AG10803 (cell line): ENCODE measurements at places on chromosomes 5 and 9.

DNA sequence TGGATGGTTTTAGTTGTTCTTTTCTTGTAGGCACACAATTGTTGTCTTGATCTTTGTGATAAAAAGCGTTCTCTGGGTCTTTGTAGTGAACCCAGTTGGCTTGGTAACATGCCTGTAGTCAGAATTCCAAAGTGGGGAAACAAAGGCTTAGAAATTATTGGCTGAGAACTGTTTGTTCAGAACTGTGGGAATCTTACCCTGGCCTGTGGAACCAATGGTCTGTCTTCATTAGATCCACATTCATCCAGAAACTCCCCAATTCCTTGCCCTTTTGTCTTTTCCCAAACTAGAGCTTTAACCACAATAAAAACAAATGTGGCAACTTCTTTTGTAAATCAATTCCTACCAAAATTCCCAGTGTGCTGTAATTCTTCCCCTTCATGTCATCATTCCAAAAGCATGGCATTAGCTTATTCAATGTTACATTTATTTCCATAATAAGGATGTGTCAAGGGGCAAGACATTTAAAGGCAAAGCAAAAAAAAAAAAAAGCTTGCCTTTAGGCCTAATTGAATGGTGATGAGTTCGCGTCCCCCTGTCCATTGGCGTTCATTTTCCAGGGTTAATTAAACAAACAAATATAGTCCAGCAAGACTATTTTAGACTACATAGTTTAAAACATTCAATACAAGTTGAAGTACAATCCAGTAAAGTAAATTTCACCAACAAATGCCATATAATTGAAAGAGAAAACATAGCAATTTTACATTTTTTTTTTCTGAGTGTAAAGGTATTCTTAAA, 249.8 kb upstream of the ZNF608 start:
- peak; percentile 21 for DNase-seq

- peak; percentile 62 for DNase-seq
Measured at GRCh38 chr9:75087289-75087823, 599 bp downstream of the NMRK1 start.

- DNase-seq = no peak
Measured at GRCh38 chr5:1272201-1272600, 22.7 kb downstream of the TERT start.

- DNase-seq = peak; percentile 5
Measured at GRCh38 chr9:3401221-3401954, 124.4 kb downstream of the RFX3 start.

DNA sequence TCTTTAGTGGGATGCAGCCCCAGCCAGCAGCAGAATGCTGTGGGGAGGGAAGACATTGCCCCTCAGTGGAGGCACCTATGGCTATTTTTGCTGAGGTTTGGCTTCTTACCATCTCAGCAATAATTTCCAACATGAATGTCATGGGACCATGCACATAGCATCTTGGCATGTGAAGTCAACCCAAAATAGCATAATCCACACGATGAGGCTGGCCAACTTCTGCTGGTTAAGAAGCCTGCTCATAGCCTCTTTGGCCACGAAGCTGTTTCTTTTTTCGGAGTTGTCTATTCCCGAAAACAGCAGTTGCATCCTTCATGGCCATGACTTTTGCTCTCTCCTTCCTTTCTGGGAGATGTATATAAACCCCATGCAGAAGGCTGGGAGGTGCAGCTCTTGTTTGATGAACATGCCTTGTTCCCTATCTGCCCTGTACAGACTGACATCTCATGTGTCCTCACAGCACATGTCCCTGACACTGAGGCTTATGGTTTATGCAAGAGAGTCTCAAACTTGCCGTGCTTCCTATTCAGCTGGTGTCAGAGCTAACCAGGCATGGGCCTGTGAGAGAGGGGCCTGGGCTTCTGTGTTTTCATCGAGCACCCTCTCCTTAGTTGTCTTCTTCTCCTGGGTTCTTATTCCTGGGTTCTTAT, 45.3 kb downstream of the SYK start:
- no peak for DNase-seq

- peak; percentile 90 for DNase-seq
Measured at GRCh38 chr5:126490167-126490940, 67.1 kb downstream of the GRAMD2B start.

- DNase-seq = no peak
Measured at GRCh38 chr9:110006657-110007056, 201.3 kb downstream of the C9orf152 start.

DNA sequence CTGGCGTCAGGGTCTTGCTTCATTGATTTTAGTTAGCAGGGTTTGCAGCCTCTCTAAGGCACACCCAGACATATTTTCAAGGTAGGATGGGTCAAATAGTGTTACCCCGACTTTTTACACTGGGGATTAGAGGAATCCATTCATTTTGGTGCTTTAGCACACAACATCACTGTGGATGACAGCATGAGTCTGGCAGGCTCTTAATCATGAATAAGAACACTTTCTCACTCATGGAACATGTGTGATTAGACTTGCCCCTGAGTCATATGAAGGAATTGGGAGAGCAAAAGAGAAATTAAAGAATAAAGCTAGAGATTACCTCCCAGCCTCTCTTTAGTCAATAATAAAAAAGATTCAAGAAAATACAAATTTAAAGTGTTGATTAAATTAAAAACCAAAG, 175.6 kb downstream of the SEMA5A start:
- peak; percentile 13 for DNase-seq

- no peak for DNase-seq
Measured at GRCh38 chr5:14141764-14142163, 1.4 kb upstream of the TRIO start.

DNA sequence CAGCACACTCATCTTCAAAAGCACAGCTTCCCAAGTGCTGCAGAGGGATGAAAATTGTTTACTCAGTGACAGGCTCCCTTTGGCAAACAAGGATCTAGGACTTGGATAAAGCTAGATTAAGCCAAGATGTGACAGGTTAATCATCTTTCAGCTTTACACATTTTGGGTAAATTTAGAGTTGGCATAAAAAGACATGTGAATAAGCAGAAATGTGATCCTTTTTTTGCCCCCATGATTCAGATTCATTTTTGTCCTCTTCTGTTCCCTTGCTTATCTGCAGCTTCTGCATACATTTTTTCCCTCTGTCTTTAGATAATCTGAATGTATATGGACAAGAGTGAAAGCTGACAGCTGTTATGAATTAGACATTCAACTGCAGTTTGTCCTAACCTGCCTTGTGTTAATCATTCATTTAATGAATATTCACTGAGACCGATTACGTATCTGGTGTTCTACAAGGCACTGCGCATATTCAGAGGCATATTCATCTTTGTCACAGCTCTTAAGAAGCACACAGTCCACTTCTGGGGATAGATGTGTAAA, 19.6 kb downstream of the ADAMTSL1 start:
- DNase-seq = peak; percentile 61

GRCh38 chr9:2297771-2298170, 282.6 kb downstream of the SMARCA2 start:
- peak; percentile 56 for DNase-seq

DNA sequence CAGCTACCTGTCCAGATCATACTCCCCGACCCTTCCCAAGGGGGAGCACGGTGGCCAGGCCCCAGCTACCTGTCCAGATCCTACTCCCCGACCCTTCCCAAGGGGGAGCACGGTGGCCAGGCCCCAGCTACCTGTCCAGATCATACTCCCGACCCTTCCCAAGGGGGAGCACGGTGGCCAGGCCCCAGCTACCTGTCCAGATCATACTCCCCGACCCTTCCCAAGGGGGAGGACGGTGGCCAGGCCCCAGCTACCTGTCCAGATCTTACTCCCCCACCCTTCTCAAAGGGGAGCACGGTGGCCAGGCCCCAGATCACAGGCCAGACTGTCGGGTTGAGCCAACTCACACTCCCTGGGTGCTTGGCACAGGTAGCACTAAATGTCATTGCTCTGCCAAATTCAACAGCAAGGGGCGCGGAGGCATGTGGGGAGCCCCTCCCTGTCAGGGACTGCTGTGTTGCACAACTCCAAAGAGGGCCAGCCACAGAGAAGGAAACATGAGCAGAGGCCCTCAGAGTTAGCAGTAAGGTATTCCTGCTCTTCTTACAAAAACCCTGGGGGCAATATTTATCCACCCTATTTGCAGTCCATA, 136.9 kb downstream of the OLFM1 start:
- DNase-seq = no peak

GRCh38 chr9:91884153-91884552, 65.9 kb downstream of the ROR2 start:
- DNase-seq = no peak

DNA sequence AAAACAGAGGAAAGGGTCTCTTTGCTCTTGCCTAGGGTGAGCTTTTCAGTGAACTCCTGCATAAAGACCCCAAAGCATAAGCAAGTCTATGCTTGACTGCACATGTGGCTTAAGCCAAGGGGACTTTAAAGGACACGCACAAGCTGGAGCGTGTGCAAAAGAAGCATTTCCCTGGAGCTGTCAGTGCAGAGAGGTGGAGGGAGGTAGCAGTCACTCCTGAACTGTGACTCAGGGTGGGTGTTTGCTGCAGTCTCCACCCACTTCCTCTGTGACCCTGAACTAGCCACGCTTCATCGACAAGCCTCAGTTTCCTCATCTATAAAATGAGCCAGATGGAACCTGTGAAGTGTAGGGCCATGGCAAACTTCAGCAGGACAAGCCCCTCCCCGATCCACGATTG, 72.4 kb downstream of the PDZD2 start:
- no peak for DNase-seq

- DNase-seq = peak; percentile 46
Measured at GRCh38 chr9:115106642-115107041, 11.3 kb downstream of the TNC start.

GRCh38 chr5:35659556-35659955, 41.9 kb downstream of the SPEF2 start:
- DNase-seq = no peak

DNA sequence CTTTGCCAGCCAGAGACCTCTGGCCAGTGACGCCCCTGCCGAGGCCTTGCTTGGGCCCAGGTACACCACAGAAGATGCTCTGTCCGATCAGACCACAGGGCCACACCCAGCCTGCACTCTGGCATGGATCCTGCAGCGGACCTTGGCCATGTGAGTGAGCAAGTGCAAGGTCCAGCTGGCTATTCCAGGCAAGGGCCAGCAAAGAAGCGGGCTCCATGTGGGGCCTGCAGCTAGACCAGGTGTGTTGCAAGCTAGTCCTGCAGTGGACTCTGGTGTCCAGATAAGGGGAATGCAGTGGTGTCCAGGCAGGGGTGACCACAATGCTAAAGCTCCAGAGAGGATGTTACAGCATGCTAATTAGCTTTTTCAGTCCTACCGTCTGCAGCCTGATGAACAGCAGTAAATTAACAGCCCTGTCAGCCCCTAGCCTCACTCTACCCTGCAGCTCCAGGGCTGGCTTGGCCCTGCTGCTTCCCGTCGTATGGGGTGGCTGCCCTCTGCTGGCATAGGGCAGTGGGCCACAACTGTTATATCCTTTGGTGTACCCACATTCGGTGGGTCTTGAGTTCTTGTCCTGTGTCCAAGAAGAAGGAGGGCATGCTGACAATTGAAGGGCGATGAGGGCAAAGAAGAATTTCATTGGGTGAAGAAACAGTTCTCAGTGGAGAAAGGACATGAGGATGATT, 284.5 kb upstream of the POU5F2 start:
- DNase-seq = no peak

DNA sequence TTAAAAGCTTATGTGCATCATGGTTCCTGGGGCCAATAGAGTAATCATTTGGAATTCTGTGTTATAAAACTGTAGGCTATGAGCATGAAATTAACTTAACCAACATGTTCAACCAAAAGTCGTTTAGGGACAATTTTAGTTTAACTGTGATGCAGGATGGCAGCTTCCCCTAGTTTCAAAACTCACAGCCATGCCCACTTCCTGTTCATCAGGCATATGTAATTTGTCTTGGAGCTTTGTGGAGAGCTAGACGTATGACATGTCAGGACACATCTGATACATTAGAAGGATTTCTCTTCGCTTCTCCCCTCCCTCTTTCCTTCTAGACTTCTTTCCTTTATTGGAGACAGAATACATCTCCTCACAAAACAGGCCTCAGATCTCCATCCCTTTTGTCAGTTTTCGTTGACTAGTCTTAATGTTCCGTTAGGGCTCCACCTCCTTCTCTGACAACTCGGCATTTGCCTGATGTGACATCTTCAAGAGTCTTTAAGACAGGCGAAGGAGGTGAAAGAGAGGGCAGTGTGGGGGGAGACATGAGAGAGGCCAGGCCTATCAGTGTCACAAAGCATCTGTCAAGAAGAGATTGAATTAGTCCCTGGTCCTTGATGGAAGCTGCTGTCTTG, 176.0 kb downstream of the MSX2 start:
- no peak for DNase-seq
